Fibroblast of villous mesenchyme (primary cell): ENCODE measurements at places on chromosomes 7 and 10.

DNA sequence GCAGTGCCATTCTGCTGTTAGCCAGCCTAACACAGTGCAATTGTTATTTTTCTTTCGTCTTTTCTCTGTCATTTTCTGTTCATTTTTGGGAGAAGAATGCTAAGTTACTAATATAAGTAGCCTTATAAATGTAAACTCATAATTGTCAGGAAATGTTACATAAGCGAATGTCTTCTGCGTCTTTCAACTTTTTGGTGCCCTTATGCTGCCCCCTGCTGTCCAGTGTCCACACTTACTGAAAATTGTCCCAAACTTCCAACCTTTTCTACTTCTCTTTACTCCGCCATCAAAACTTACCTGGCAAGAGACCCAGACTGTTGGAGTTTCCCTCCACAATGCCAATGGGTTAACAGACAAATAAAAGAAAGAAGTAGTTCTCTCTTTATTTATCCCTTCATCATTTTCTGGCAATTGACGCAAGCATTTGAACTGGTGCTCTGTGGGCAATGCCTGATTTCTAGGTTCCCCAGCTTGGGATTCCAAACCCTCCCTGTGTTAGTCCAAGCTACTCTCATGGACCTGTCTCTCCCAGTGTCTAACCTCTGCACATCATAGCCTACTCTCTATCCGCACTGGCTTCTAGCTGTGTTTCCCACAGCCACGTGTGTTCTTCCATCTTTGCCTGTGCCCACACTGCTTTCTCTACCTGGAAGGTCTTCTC, 21.0 kb upstream of the EPC1 start:
- DNase-seq: peak; percentile 80

DNA sequence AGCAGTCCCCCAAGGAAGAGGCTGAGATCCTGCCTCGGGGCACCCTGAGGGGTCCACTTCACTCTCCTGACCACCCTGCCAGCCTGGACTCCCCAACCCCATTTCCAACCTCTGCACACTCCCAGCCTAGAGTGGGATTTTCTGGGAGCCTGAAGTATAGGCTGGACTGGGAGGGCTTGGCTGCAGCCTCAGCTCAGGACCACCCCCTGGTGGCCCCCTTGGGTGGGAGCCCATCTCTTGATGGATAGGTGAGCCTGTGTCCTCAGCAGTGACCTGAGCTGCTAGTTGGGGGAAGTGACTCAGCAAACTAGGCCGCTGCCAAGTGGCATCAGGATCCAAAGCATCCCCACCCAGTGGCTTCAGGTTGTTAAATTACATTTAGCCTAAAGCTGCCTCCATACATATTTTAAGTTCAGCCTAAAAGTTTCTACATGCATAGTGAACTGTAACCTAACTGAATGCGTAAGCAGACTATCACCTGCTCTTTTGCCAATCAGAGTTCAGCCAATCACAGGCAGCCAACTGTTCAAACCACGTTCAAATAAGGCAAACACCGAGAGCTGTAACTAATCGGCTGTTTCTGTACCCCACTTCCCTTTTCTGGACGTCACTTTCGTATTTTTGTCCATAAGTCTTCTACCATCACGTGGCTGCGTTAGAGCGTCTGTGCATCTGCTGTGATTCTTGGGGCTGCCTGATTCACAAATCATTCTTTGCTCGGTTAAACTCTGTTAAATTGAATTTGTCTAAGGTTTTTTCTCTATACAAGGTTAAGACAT, 144.0 kb downstream of the PLPP4 start:
- peak; percentile 2 for DNase-seq

DNA sequence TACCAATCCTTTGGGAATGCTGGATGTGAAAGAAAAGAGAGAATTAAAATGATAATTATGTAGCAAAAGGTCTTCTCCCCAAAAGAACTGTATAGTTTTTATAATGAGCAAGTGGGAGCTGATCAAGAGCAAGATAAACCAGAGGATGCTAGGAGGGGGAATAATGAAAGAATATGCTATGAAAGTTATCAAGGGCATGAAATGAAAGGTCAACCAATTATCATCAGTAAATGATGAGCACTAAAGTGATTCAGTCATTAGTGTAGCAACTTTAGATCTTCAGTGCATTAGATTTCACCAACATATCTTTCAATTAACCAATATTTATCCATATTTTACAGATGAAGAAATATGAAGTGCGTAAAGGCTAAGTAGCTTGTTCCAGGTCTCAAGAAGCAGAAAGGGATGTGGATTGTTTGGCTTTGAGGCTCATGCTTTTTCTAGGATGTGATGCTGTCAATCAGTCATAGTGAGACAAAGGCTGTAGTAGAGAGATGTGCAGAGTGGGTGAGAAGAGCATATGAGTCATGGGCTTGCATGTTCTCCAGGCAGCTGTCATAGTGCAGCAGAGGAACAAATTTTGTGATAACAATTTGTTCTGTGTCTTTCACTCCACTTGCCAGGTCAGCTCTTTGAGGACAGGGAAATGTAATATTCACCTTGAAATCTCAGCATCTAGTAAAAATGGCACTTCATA, 5.7 kb upstream of the OR2F2 start:
- DNase-seq: no peak

DNA sequence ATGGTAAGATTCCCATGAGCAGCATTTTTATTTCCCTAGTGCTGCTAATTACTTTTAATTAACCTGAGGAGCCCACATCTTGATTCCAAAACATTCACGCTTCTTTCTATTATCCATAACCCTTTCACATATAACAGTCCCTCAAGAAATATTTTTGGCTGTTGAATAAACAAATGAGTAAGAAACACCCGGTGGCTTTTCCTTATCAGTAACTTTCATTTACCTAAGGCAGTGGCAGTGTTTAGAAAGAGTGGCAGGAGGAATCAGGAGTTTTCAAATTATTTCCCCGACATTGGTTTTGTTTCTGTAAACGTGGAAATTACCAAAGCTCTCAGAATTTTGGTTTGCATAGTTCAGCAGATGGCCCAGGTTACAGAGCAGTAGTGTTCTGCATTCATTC, 1015.6 kb upstream of the LRRTM3 start:
- DNase-seq: no peak

DNA sequence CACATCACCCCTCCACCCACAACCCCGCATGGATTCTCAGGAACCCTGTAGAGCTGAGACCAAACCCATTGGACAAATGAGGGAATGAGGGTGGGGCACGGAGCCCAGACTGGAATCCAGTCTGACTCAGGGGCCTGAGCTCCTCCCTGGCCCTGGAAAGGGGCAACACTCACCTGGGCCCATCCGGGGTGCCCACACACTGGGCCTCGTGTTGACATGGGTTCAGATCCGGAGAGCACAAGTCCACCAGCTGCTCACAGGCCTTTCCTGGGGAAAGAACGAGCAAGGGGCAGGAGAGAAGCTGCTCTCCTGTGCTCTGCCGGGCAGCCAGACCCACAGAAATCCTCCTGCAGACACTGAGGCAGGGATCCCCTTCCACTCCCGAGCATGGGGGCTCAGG, 172.2 kb downstream of the SLIT1 start:
- DNase-seq: no peak
